ENCODE measurements at places on chromosomes 16 and 17. TPM values are rescaled to one million over a fixed set of nuclear protein-coding genes. Genes with fewer than 3 reads are reported as not detected.
A peak's percentile ranks its signal among the peaks of the same experiment; 100 is the strongest.

CD19 gene
- not detected for total RNA-seq

DNA sequence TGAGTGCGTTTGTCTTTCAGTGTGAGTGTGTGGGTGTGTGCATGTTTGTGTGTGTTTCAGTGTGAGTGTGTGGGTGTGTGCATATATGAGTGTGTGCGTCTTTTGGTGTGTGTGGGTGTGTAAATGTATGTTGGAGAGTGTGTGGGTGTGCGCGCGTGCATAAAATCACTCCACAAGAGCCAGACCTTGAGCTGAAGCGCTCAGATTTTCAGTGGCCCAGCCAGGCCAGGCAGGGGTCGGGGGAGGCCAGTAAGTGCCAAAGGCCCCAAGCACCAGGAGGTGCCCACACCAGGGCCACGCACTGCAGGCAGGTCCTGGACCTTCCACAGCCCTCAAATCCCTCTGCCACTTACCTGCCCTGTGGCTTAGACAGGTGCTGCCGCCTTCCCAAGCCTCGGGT, 184.0 kb downstream of the SOX9 start:
- DNase-seq, result no peak

SDK2 gene
- 5.4 TPM for total RNA-seq

TEKT5 gene
- not detected for total RNA-seq

HSPB9 gene
- 0.18 TPM for total RNA-seq

- no peak for DNase-seq
These were observed 187.0 kb downstream of the SEC14L1 start for GRCh38 chr17:77327566-77328464.

FOXJ1 gene
- 7.8 TPM for total RNA-seq

GRCh38 chr16:64459821-64460220, 662.0 kb downstream of the CDH11 start:
- no peak for DNase-seq

DNA sequence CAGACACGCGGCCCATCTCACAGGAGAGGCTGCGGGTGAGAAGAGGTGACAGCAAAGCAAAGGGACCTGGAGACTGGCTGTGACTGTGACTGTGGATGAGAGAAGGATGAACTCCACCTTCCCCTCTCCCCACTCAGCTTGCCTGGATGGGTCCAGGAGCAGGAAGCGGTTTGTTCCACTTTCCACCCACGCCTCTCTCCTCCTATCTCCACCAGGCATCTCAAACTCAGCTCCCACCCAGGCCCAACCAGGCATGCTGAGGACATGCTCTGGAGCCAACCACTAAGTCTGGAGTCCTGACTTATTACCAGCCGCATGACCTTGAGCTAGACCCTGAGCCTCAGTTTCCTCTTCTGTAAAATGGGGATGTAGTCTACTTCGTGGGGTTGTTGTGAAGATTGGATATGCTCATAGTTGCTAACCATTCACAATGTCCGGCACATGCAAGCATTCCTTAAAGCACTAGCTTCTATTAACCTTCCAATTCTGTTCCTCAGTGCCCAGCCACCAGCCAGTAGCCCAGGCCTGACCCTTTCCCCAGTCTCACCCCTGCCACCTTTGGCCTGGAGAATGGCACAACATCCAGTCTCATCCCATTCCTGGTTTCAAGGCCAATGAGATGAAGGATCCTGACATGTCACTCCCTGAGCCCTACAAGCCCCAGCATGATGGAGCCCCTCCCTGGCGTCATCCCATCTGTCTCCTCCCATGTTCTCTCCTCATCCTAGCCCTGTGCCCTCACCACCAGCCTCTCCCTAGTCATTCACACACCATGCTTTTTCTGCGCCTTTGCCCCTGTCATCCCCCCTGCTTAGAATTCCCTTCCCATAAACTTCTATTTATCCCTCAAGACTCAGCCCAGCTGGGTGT, 2.3 kb downstream of the GAS2L2 start:
- DNase-seq, result no peak

DNA sequence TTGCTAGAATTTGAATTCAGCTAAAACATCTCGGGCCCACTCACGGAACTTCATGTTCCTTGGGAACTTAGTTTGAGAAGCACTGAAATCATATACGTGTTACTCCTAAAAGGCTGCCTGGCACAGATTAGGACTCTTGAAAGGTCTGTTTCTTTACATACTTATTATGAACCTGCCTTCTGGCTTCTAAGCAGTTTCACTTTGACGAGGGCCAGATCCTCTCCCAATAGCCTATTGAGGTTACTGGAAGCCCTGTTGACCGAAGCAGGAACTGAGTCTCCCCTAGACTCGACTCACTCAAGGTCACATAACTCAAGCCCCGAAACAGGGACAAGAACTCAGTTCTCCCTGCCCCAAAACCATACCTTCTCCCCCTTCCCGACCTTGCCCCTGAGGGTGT, 121.9 kb upstream of the PLCG2 start:
- DNase-seq, result no peak

- no peak for DNase-seq
These were observed 17.5 kb upstream of the FBXO47 start for GRCh38 chr17:38984666-38985065.

DNA sequence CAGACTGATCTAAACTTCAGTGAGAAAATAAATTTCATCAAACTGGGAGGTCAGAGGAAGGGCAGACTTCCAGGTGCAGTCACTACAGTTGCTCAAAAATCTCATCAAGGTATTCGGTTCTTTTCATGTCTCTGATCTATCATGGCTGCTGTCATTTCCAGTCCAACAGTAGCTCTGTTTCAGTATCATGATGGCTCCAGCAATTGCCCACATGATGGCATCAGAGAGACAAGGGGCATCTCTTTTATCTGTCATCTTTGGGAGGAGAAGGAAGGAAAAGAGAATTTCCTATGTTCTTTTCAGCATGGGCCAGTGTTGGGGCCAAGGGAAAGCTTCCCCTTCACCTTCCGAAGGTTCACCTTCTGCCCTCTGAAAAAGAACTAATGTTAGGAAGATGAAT, 504.9 kb upstream of the HSBP1 start:
- no peak for DNase-seq

GRCh38 chr16:57134982-57135381, 42.6 kb downstream of the CPNE2 start:
- DNase-seq, result no peak

KRTAP2-3 gene
- not detected for total RNA-seq

GRCh38 chr17:28644787-28645575, at the start of gene BLTP2:
TSS of gene BLTP2 (minus strand) at chr17:28645158. CDS start at chr17:28645056, 102 bp downstream.
- peak; percentile 98 for DNase-seq

NHLRC4 gene
- total RNA-seq, result 0.27 TPM

HBA2 gene
- 1,595 TPM for total RNA-seq

DNA sequence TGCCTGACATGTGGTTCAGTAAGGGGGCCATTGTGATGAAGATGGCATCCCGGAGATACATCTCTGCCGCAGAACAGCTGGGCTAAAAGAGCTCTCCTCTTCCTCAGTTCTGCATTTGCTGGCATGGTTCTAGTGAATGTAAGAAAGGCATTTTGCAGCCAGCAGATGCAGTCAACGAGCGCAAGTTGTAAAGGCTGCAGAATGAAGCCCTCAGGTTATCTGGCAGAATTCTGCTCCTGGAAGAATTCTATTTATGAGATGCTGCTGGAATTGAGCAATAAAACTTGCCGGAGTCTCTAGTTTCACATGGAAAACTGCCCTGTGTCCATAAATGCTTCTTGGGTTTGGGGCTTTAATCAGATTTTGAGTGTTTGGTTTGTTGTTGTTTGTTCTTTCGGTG, 176.8 kb upstream of the HSBP1 start:
- DNase-seq, result no peak

DNA sequence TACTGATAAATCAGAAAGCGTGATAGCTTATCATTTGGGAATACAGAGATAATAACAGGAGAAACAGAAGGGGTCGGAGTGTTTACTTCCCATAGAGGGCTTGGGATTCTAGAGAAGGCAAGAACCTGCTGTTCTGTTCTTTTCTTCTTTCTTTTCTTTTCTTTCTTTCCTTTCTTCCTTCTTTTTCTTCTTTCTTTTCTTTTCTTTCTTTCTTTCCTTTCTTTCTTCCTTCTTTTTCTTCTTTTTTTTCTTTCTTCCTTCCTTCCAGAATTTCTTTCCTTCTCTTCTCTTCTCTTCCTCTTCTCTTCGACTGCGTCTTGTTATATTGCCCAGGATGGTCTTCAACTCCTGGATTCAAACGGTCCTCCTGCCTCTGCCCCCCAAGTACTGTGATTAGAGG, 18.3 kb downstream of the CNEP1R1 start:
- DNase-seq, result no peak

KCNJ2 gene
- total RNA-seq, result 5.4 TPM

- no peak for DNase-seq
These were observed 67.5 kb upstream of the ZNF423 start for GRCh38 chr16:49923411-49923810.

SLC47A1 gene
- 1.00 TPM for total RNA-seq

DNA sequence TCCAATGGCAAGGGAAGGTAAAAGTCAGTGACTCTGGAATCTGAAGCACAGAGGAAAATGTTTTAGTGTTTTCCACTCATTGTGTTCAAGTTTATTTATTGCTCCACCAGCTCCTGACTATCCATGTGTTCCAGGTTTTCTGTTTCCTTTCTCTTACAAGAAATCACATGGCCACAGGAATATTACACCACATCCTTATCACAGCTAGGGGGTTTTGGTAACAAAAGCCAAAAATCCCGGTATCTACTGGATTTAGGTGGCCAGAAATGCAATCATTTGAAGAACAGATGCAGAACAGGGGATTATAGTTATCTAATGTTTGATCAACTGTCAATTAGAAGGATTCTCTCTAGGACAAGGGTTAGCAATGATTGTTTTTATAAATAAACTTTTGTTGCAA, 47.9 kb downstream of the STH start:
- DNase-seq, result no peak

DNA sequence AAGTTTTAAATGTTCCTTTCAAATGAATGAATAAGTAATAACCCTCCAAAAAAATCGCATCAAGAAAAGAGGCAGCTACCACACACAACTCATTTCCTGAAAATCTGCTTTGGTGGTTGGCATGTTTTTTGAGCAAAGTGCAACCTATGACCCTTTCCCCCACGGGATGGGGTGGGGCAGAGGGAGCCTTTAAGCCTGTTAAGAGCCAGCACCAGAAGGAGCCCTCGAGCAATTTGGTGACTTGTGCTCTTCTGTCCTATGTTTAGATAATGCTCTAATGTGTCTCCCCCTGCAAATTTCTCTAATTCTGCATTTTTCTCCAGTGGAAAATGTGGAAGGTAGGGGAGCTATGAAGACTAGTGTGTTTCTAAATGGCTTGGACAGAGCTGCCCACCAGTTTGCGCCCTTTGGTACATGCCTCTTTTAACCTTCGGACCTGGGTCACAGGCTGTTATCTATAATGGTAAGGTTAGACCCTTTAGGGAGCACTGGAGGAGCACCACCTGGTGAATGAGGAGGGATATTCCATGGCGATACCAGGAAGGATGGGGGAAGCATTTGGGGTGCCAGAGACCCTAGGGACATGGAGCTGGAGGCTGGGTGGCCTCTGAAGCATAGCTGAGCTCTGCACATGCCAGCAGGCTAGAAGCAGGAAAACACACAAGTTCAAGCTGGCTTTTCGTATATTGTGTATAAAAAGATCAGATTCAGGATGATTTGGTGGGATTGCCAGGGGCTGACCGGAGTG, 1.6 kb downstream of the PYCARD start:
- DNase-seq, result no peak

GRCh38 chr16:22312897-22313781, 15.9 kb downstream of the POLR3E start:
- no peak for DNase-seq

DHRS7C gene
- not detected for total RNA-seq

HSD17B2 gene
- total RNA-seq, result 0.54 TPM

DNA sequence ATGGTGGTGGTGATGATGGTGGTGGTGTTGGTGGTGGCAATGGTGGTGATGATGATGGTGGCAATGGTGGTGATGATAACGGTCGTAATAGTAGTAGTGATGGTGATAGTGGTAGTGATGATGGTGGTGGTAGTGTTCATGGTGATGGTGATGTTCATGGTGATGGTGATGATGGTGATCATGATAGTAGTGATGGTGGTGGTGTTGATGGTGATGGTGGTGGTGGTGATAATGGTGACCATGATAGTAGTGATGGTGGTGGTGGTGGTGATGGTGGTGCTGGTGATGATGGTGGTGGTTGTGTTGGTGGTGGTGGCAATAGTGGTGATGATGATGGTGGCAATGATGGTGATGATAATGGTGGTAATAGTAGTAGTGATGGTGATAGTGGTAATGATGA, 68.0 kb downstream of the SOX9 start:
- DNase-seq, result no peak

DNA sequence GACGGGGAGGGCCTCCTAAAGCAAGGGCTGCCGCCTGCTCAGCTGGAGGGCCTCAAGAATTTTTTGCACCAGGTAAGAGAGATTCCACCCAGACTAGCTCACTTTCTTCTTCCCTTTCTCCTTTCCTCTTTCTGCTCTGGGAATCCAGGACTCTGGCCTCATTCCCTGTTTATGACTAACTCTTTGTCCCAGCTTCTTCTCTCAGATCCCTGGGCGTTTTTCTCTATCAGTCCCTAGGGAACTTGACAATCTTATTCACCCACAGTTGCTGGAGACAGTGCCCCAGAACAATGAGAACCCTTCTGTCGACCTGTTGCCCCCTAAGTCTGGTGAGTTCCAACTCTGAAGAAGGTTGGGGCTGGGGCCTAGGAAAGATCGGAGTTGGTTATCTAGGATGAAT, 15.6 kb downstream of the CNTROB start:
- DNase-seq, result no peak

DNA sequence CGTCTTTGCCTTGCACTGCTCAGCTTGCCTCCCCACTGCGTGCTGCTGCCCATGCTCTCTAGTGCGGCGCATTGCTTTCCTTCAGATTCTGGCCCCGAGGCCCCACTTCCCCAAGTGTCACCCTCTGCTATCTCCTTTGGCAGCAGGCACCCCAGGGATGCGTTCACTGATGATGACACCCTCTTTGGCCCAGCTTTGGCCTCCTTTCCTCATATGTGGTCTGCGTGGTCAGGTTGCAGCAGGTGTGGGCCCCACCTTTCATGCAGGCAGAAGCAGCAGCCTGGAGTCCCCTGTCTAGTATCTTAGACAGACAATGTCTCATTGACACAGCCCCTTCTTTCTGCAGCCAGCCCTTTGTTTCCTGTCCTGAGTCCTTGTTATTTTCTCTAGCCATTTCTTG, 4.8 kb upstream of the CCL3 start:
- DNase-seq, result no peak

SMURF2 gene
- total RNA-seq, result 53.1 TPM

Measured in cerebellum (tissue), 4 donors.